Right forelimb (tissue), 1 donor: ENCODE measurements at places on chromosomes 11 and 22.

- no peak for DNase-seq
Observed at GRCh38 chr22:47442821-47443220, 680.4 kb downstream of the TBC1D22A start.

GRCh38 chr11:442611-443081, 835 bp upstream of the ANO9 start:
- no peak for DNase-seq

GRCh38 chr11:78886616-78887015, 312.0 kb upstream of the NARS2 start:
- no peak for DNase-seq

DNA sequence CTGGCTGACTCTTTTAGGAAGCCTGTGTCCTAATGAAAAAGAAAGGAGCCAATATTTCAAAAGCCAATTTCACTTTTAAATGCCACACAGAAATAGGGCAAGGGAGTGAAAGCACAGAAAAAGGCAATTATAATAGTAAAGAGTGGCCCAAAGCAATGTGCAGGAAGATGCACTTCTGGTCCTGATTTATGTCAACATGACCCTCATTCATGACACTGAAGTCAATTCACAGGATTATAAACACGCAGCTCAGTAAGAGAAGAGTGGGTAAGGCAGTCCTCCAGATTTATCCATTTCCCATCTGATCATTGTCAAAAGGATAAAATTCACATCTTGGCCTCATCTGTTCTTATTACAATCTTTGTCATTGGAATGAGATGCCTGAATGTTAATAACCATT, 1049.7 kb upstream of the RAG2 start:
- DNase-seq, result no peak

- no peak for DNase-seq
Observed at GRCh38 chr11:45974806-45975205, 52.4 kb downstream of the LARGE2 start.

GRCh38 chr11:103988595-103988969, 47.9 kb upstream of the DDI1 start:
- no peak for DNase-seq

GRCh38 chr11:65159012-65159411, 11.0 kb upstream of the SPDYC start:
- no peak for DNase-seq

- DNase-seq, result no peak
Observed at GRCh38 chr22:43837666-43838065, 24.6 kb downstream of the SULT4A1 start.

DNA sequence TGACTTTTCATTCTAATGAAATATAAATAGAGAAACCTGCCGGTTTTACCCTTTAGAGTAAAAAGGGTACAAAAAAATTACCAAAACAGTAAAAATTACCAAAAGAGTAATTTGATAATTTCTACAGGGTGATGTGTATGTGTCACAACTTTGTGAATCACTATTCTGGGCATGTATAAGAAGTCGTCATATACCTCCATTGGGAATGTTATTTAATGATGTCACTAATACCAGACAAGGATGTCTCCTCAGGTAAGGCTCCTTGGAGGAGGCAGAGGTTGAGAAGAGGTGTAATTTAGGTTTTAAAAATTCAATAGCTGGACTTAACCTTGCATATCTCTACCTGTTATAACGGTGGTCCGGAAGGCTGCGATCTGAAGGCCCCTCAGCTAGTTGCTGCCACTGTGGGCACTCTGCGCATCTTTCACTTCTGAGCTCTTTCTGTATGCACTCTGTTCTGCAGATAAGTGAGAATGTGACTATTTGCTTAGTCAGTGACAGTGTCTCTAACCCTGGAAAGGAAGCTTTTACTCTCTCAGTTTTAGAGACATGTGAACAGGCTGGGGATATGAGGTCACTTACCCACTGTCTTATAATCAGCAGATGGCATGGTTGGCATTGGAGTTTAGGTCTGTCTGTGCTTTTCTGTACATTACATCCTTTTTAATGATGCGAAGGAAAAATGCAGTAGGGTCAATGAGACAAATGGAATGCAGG, 987 bp upstream of the NCR3LG1 start:
- no peak for DNase-seq

DNA sequence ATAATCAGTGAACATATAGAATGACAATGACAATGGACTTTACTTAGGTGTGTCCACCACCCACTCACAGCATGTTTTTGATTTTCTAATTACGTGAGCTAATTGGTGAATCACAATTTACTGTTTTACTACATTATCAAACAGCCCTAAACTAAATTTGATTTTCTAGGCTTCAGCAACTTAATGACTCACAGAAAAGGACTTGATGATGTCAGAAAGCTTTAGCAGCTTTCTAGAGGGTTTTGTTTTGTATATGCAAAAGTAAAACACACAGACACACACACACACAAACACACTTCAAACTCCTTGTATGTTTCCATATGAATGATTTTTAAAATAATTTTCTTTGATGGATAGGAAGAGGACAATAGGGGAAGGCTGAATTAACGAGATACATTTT, 878.6 kb upstream of the CCDC90B start:
- no peak for DNase-seq
